ENCODE measurements at places on chromosomes 1 and 21.

GRCh38 chr1:90475631-90476030 lies 241.5 kb downstream of the BARHL2 start:
- DNase-seq, result no peak

- DNase-seq, result no peak
These were observed 724 bp downstream of the PADI1 start for GRCh38 chr1:17205652-17206051.

GRCh38 chr21:28427394-28428022 lies 565.2 kb downstream of the LTN1 start:
- DNase-seq, result no peak

DNA sequence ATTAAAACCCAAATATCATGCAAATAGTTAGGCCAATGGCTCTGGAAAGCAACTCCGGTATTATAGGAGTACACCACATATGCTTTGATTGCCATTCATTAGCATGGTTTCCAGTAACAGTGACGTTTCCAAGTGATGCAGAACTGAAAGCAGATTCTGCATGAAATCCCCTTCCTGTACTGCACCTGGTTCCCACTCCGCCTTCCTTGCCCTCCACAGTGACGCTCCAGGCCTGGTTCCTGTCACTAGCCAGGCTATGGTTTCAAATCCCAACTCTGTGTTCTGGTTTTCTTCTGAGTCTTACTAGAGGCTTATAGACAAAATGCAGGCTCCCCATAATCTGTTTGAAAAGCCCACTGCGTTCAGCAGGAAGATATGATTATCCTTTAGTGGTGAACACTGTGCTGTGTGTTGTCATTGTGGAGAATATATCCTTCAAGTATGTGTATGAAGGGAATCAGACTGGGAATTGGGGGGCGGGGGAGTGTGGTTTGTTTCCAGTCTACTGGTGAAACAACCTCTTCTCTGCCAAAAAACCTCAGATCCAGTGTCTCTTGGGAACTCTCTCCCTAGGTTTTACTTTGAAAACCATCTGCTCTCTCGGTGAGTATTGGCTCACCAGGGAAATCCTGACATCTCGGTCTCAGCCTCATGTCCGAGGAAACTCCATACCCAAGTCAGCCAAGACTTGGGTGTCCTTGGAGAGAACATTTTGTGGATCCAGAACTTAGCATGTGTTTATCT lies 78.7 kb downstream of the TYW3 start:
- DNase-seq, result no peak

DNA sequence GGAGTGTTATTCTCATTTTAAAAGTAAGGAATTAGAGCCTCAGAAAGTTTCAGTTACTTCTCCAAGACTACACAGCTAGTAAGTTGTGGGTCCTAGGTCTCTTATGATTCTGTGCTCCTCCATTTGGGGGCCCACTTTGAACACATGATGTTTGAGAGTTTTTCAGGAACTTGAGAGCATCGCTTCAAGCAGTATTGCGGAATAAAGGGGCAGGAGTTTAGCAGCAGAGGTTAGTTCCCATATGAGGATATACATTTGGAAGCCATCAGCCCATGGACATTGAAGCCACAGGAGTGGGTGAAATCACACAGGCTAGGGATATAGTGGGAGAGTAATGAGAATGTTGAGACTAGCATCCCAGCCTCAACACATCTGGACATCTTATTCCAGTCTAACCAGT lies 143.2 kb downstream of the RASAL2 start:
- DNase-seq, result no peak

- no peak for DNase-seq
These were observed 418.8 kb downstream of the SIPA1L2 start for GRCh38 chr1:232211149-232211548.

- no peak for DNase-seq
These were observed 118.9 kb upstream of the COL6A1 start for GRCh38 chr21:45862543-45863207.

DNA sequence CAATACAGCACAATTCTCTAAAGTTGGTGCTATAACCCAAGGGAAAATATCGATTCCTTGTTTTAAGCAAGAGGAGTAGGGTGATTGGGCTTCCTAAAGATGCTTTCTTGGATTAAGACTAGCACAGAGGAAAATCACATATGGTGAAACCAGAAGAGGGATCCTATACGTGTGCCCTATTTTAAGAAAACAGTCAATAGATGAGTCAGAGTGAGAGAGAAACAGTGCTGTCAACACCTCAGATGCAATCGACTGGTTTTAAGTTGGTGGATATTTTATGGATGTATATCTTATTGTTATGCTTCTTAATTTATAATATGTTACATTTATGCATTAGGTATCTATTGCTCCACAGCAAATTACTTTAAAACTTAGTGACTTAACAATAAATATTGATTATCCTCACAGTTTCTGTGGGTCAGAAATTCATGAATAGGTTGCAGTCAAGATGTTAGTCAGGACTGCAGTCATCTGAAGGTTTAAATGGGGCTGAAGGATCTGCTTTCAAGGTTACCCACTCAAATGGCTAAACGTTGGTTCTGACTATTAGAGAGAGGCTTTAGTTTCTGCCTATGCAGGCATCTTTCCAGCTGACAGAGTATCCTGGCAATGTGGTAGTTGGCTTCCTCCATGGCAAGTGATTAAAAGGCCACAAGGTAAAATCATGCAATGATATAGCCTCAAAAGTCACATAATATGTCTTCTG lies 61.6 kb upstream of the DEPDC1 start:
- DNase-seq, result no peak

GRCh38 chr1:117600966-117601365 lies 4.9 kb upstream of the TENT5C start:
- DNase-seq, result no peak

DNA sequence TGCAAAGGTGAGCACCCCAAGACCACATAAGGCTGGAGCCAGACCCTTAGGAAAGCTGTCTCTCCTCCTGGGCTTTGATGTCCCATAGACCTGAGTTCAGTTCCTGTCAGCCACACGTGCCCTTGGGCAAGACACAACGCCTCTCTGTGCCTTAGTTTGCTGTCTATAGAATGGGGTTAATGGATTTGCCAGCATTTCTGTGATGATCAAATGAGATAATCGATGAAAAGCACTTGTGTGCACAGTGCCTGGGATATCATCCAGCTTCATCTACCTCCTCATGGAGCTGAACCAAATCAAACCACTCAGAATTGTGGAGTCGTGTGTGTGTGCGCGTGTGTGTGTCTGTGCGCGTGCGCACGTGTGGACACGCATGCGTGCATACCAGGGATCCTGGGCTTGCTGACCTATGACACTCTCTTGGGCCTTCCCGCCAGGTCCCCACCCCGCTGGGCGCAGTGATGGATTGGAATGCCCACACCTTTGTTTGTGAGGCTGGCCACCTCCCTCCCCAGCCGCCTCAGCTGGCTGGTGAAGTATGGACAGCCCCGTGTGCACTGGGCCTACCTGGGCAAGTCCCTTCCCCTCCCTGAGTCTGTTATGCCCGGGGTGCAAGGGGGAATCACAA lies 5.2 kb downstream of the TTC22 start:
- DNase-seq, result no peak

DNA sequence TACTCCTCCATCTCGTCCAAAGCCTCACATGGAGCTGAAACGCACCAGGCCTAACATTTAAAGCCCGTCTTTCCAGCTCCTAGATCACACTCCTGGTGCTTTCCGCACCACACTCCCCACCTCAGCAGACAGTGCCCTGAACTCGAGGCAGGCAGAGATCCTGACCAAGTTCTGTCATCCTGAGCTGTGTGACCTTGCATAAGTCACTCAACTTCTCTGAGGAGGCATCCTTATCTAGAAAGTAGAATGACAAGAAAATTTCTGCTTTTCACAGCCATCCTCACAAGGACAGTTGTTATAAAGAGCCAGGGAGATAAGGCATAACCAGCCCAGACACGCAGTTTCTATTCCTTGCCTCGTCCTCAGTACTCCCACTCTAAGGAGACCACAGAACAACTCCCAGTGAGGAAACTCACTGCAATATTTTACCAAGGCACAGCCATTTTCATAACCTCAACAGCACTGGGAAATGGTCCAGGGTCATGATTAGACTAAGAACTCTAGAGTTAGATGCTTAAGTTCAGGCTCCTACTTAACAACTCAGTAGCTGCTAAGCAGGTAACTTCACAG lies 3.1 kb downstream of the LRP8 start:
- no peak for DNase-seq

DNA sequence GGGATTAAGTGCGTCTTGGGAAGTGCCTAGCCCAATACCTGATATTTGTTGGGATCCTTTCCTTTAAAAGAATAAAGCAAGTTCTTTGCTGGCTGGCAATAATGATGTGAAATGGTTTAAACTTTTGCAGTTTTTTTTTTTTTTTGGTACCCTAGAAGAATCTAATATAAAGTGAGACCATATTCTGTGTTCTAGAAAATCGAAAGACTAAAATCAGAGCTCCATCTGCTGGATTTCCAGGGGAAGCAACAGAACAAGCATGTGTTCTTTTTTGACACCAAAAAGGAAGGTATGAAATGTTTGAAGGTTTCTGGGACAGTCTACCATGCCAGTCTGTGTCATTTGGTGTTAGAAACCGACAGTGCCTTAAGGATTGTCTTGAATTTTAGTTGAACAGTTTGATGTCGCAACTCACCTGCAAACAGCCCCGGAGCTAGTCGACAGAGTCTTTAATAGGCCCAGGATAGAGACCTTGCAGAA lies 6.4 kb downstream of the UTP11 start:
- DNase-seq, result no peak

DNA sequence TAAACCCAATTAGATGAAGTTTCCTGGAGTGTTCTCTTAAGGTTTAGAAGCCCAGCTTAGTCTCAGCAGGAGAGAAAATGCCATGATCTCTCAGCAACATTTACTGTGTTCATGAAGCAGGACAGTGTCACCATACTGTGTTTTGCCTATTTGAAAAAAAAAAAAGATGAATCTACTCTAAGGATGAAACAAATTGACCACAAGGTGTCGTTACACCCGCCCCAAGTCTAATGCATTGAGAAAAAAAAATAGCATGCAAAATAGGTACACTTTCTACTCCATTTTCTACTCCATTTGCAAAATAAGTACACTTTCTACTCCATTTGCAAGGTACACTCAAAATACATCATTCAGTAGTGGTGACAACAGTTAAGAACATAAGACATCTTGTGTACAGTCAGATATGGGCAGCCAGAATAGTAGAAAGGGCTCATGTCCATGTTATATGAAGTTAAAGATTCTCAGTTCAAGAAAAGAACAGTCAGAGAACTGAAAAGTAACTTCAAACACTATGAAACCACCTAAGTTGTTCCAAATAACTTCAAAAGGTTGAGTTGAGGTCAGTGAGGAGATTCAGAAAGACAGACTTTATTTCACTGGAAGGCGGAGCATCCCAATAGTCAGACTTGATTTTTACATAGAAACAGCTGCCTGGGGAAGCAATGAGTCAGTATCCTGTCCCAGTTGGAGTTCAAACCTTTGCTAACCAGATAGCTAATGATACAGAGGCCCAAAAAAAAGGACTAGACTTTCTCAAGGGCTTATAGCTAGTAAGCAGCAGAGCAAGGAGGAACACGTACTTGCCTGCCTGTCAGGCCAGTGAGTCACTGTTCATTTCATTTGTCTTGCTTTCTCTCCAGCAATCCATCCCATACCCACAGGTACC lies 13.3 kb downstream of the PLPPR5 start:
- peak; percentile 58 for DNase-seq

DNA sequence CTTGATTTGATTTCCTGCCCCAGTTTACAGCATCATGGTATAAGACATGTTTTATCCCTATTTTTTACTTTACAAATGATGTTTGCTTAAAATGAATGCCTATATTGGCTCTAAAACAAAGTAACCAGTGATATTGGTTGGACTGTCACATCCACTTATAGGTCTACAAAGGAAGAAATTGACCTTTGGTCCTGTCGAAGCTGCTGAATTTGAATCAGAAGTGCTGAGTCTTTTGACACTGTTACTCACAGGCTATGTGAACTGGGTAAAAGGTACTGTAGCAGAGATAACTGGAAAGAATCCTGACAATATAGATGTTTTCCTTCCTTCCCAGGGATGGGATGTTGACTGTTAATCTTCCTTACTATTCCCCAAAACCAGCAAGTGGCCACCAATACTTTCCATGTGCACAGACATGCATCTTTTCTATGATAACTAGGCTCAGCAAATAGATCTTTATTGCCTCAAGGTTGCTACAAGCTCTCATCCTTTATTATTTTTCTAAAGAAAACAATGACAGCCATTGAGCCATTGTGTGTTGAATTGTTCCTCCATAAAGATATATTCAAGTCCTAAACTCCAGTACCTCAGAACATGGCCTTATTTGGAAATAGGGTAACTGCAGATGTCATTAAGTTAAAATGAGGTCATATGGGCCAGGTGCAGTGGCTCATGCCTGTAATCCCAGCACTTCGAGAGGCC lies 175.9 kb upstream of the NR5A2 start:
- no peak for DNase-seq

- no peak for DNase-seq
These were observed 363.5 kb downstream of the PTPRU start for GRCh38 chr1:29599826-29600225.

DNA sequence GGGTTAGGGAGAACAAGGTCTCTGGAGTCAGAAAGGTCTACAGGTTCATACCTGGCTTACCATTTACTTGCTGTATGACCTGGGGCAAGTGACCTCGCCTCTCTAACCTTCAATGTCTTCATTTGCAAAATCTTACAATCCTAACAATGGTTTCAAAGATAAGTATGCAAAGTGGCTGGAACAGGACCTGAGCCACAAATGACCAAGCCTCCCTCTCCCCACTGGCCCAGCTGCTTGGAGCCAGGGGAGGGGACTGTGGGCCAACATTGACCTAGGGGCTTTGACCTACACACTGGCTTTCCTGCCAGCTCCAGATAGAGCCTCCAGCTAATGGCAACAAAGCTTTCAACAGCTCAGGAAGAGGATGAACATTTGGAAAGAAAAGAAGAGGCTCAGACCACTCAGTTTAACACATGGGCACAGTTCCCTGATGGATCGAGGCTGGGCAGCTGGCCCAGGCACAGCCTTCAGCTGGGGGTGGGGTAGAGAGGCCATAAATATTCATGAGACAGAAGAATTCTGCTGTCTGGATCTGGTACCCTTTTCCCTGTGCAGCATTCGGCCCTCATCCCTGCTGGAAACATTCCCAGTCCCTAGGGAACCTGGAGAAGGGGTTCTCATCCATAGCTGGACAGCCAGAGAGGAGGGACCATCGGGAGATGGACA lies 12.9 kb downstream of the PTAFR start:
- DNase-seq, result no peak

GRCh38 chr21:31713973-31714740 lies 17.8 kb downstream of the SCAF4 start:
- no peak for DNase-seq

DNA sequence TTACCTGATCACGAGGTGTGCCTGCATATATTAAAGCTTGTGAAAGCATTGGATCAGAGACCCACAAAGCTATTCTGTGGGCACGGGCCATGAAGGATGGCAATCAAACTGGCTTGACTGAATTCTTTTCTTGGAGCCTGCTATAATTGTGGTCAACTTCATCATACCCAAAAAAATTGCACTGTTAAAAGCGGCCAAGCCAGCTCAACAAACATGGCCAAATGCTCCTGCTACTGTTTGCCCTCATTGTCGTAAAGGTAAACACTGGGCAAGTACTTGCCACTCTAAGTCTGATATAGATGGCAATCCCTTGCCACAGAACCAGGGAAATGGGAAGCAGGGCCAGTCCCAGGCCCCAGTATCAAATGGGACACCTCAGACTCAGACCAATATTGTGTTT lies 6.6 kb upstream of the GSTM5 start:
- DNase-seq, result no peak

GRCh38 chr1:66502086-66502485 lies 31.9 kb upstream of the SGIP1 start:
- DNase-seq, result no peak

GRCh38 chr1:145795257-145795881 lies 28.5 kb downstream of the RNF115 start:
- DNase-seq, result no peak

Measured in fibroblast of the conjunctiva (primary cell).